ENCODE measurements at places on chromosomes 5 and 9. TPM values are rescaled to one million over a fixed set of nuclear protein-coding genes. Genes with fewer than 3 reads are reported as not detected.

DNA sequence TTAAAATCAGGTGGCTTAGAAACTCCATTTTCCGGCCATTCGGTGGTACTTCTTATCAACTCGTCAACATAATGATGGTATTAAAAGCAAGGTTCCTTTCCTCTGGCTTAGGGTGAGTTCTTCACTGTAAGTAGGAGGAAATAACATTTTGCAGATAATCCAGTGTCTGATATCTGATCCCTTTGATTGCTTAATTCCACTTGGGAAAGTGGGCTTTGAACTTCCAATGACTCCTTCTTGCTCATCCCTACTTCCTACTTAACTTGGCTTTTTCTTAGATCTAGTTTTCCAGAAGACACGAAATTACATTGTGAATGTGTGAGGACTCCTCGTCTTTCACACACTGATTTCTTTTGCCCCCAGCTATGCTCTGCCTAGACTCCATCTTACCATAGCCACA, 31.5 kb downstream of the DDX31 start:
- H3K4me3 ChIP-seq = no peak overlapping the region
- no peaks in the 10 kb centered on the region for H3K27me3 ChIP-seq
- DNase-seq = no peak
- H3K4me1 ChIP-seq = no peaks in the 10 kb centered on the region
- no peak overlapping the region for H3K27ac ChIP-seq

DNA sequence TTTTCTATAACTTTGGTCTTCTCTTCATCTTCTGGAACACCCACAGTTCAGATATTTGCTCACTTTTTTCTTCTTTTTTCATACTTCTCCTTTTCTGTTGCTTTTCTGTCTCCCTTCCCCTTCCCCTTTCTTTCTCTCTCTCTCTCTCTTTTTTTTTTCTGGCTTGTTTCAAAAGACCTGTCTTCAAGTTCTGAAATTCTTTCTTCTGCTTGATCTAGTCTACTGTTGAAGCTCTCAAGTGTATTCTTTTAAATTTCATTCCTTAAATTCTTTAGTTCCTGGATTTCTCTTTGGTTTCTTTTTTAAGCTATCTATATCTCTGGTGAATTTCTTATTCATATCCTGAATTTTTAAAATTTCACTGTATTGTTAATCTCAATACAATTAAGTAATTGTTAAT, 11.2 kb downstream of the ALG2 start:
- no peak overlapping the region for H3K27ac ChIP-seq
- H3K4me3 ChIP-seq = no peak overlapping the region
- no peaks in the 10 kb centered on the region for H3K4me1 ChIP-seq
- H3K36me3 ChIP-seq = peaks cover 10% of the 10 kb centered on the region
- peaks cover 21% of the 10 kb centered on the region for H3K27me3 ChIP-seq

DNA sequence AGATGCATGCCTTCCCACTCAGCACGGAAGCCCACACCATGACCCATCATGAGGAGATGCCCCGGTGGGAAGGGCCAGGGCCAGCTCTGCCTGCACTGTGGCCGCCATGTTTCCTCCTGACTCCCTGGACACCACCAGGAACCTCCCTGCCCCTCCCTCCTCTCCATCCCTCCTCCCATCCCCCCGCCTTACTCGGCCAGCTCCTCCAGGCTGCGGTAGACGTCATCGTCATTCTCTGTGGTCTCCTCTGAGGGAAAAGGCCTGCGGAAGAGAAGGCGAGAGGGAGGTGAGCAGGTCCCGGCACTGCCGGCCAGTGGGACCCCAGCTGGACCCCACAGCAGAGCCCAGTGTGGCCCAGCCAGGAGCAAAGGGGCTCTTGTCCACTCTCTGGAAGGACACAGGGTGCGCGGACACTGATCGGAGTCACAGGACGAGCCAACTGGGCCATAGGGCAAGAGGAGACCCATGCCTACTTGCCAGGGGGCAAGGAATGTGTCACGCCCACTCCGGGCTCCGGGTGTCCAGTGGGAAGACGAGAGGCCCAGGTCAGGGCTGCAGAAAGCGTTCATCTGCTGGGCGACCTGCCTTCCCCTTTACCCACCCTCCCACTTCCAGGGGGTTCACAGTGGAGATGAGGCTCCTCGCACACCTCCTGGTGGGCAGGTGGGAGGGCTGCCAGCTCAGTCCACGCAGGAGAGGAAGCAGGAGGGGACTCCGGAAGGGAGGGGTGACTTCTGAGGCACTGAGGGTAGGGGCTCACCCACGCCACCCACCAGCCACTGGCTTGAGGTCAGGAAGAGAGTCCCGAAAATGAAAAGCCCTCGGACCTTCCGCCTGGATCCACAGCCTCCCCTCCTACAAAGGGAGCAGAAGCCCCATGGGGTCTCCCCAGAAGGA, 96.2 kb upstream of the SARDH start:
- no peaks in the 10 kb centered on the region for H3K27me3 ChIP-seq
- no peak overlapping the region for H3K27ac ChIP-seq
- no peaks in the 10 kb centered on the region for H3K36me3 ChIP-seq

DNA sequence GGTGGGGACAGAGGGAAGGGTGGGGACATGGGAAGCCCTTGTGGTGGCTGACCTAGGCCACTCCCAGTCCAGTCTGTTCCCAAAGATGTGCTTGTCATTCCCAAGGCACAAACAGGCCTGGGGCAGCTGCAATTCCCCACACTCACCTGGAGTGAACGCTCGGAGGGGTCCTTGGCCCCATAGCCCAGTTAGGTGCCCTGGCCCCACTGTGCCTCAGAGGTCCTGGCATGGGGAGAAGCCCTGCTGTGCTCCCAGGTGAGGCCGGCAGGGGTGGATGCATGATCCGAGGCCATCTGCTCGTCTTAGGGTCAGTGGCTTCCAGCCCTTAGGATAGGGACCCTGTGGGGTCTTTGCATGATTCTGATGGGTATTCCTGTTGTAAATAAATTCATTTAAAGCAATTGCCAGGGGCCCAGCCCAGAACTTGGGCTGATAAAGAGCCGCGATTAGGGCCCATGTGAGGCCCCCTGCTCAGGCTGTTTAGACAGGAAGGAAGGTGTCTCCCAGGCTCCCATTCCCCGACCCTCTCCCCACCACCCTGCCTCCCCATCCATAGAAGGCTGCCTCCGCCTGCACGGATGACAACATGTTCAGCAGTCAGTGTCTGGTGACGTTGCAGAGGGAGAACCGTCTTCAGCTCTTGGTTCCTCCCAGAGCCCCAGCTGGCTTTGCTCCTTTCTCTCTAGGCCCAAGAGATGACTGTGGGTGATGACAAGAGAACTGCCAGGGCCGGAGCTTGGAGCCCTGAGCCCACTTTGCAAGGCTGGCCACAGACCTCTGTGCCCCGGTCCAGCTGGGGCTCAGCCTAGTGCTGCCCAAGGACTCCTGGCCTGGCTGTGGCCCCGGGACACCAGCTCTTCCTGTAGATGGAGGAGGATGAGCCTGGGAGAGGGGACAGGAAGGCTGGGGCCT, 28.4 kb upstream of the IRX4 start:
- H3K36me3 ChIP-seq = no peaks in the 10 kb centered on the region
- no peaks in the 10 kb centered on the region for H3K27me3 ChIP-seq
- no peaks in the 10 kb centered on the region for H3K4me1 ChIP-seq
- H3K4me3 ChIP-seq = no peak overlapping the region

GRCh38 chr5:142385194-142385593, 60.4 kb upstream of the SPRY4 start:
- no peak overlapping the region for H3K27ac ChIP-seq
- H3K4me1 ChIP-seq = peaks cover 3% of the 10 kb centered on the region
- no peak overlapping the region for H3K4me3 ChIP-seq

The SURF6 gene
- total RNA-seq = 21.4 TPM

The OR1J2 gene
- total RNA-seq = not detected
